A549 treated with CpdA at 1 μM for 4 hours (cell line): ENCODE measurements at places on chromosomes 6 and 20. TPM values are rescaled to one million over a fixed set of nuclear protein-coding genes. Genes with fewer than 3 reads are reported as not detected.

Gene PLN
- total RNA-seq = not detected in 5 replicates

Gene FGD2
- not detected in 5 replicates for total RNA-seq

Gene SLC25A27
- total RNA-seq = 0.09 to 1.4 TPM (median 0.61 TPM) in 5 replicates

Gene TRIM40
- not detected in 5 replicates for total RNA-seq

Gene ENPP1
- 1.0 to 2.2 TPM (median 1.6 TPM) in 5 replicates for total RNA-seq

Gene BEND6
- total RNA-seq = 0.84 to 1.4 TPM (median 1.2 TPM) in 5 replicates

Gene SYCP2L
- total RNA-seq = 2.8 to 3.6 TPM (median 3.1 TPM) in 5 replicates

Gene ADTRP
- total RNA-seq = 0.51 to 0.78 TPM (median 0.56 TPM) in 5 replicates

Gene SGK2
- total RNA-seq = 5.6 to 6.9 TPM (median 6.3 TPM) in 5 replicates

Gene SIRPB2
- not detected in 5 replicates for total RNA-seq

Gene DNMT3B
- 3.9 to 5.2 TPM (median 4.6 TPM) in 5 replicates for total RNA-seq

Gene RNF39
- total RNA-seq = 0.03 TPM in 1 of 5 replicates, not detected in the others

Gene MYO6
- total RNA-seq = 7.4 to 9.2 TPM (median 8.3 TPM) in 5 replicates
